ENCODE measurements at places on chromosomes 7 and 10. TPM values are rescaled to one million over a fixed set of nuclear protein-coding genes. Genes with fewer than 3 reads are reported as not detected.

TBXAS1 gene
- polyA plus RNA-seq = 20.1 TPM

FBXL13 gene
- polyA plus RNA-seq = not detected

FERD3L gene
- not detected for polyA plus RNA-seq

AGR2 gene
- not detected for polyA plus RNA-seq

OR2A25 gene
- polyA plus RNA-seq = not detected

LDB3 gene
- polyA plus RNA-seq = not detected

PKD2L1 gene
- not detected for polyA plus RNA-seq
